Stimulated activated CD8-positive, alpha-beta memory T cell treated with anti-CD3 and anti-CD28 coated beads, Interleukin-4, amount 100 ng/mL, for 24 hours (primary cell): ENCODE measurements at places on chromosomes 12 and 14.

- no peak for DNase-seq
These were observed 26.0 kb upstream of the TESC start for GRCh38 chr12:117125272-117125613.

GRCh38 chr12:49636574-49636973, 13.2 kb downstream of the PRPF40B start:
- no peak for DNase-seq

GRCh38 chr12:56800221-56800620, 37.1 kb downstream of the HSD17B6 start:
- DNase-seq = no peak

DNA sequence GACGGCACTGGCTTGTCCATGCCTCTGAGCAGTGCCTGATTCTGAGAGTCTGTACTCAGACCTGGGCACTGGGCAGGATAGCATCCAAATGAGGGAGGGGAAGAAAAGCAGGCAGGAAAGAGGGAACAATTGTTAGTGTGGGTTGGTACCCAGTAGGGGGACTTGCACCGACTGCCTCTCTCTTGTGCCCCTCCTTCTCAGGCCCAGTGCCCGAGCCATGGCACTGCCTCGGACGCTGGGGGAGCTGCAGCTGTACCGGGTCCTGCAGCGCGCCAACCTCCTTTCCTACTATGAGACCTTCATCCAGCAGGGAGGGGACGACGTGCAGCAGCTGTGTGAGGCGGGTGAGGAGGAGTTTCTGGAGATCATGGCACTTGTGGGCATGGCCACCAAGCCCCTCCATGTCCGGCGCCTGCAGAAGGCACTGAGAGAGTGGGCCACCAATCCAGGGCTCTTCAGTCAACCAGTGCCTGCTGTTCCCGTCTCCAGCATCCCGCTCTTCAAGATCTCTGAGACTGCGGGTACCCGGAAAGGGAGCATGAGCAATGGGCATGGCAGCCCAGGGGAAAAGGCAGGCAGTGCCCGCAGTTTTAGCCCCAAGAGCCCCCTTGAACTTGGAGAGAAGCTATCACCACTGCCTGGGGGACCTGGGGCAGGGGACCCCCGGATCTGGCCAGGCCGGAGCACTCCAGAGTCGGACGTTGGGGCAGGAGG, 2.2 kb downstream of the NAB2 start:
- DNase-seq = no peak

- DNase-seq = no peak
These were observed 55.7 kb downstream of the APOBEC1 start for GRCh38 chr12:7610006-7610405.

DNA sequence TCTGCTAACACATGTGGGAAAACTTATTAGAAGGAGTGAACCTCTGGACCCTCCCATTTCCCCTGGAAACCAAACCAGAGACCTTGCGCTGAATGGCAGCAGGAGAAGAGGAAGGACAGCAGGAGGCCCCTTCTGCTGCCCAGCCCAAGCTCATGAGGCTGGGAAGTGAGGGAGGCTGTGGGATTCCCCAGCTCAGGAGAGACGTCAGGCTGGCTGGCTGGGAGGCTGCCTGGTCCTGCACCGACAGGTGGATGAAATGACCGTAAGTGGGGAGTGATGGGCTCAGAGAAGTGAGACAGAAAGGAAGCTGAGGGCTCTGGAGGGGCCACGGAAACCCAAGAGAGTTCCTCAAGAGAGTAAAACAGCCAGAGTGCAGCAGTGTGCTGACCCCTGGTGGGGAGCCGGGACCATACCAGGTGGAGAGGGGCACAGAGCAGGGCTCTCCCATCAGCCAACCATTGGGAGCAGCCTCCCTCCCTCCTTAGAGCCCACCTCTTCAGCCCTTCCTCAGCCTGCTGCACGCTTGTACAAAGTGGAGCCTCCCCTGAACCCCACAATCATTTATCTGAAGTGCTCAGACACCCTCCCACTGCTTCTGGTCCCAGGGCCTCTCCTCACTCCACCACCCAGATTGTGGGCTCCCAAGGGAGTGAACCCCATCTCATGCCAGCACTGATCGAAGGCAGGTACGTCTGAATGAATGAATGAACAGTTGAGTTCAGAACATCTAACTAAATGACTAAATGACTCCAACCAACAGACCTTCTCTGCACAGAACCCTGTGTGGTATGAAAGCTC, 14.0 kb downstream of the TAMALIN start:
- no peak for DNase-seq
